GM12865 (cell line): ENCODE measurements at places on chromosomes 3 and 15.

DNA sequence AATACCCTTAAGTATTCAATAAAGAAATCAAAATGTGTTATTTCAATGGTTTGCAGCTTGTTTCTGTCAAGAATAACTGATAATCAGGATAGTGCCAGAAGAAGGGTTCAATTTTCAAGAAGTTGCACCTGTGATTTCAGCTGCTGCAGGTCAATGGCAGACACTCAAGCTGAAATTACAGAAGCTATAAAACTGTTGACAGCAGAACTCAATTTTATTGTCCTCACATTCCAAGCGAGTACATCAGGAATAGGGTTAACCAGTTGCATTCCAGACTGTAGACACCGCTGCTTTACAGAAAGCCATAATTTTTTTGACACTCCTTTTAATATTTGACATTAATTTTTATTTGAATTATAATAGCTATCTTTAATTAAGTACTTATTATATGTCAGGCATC is 364.1 kb downstream of the CGGBP1 start:
- no peak for DNase-seq

DNA sequence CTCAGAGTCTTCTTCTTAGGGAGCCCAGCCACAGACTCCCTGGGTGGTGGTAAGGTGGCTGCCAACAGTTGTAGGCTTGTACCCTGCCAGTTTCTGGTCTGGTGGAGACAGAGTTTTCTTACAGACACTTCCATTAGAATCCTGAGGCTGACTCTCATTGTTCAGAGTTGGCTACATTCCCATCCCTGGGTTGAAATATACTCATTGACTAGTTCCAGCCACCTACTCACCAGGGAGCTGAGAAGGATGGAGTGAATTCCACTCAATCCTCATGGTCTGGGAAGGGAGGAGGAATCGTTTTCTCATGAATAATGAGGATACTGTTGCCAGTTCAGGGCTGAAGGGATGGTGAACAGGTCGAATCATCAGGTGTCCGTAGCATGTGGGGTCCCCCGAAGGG is 226.5 kb upstream of the PROK2 start:
- DNase-seq = no peak

DNA sequence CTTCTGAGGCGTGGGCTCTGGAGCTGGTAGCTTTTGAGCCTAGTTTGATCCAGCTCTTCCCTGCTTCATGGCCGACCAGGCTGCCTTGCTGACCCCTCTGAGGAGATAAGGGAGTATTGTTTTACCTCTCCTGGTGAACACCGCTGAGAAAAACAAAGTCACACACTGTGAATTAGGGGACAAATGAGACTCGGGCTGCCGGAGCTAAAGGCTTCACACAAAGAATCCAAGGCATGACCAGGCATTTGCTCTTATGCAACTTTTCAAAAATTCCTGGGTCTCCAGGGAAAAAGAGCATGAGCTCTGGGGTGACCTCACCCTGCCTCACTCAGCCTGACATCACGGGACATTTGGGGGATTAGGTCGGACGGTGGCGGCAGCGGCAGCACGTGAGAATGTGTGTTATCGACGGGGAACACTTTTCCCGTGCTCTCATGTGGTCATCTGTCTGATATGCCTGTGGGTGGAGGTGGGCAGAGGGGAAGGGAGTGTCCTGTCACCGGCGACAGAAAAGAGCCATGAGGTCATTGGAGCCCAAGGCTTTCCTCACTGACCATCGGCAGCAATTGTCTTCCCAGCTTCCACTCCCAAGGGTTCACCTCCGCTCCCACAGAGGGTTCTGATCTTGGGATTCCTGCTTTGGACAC is 61.0 kb downstream of the TMEM44 start:
- no peak for DNase-seq

DNA sequence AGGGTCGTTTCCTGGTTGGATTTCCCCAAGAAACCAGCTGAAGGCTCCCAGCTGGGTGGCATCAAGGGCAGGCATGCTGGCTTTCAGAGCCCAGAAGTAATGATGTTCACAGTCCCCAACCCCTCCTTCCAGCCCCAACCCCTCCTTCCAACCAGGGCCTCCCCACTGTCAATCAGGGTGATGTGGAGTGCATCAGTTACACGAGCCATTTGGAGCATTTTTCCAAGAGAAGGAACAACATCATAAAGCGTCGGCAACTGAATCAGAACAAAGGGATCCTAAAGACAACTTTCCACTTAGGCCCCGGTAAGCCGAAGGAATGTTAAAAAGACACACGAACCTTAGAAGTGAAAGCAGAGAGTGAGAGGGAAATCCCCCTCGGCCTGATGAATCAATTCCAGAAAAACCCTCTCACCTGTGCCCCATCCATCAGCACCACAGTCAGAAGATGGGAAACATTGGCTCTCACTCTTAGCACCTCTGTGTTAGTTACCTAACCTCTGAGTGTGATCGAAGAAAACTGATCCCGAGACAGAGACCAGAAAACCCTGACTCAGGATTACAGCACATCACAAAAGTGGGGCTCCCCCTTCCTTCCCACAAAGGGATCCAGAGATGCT is 101.2 kb upstream of the WNT5A start:
- peak; percentile 57 for DNase-seq

GRCh38 chr3:112777811-112778210 is 68.9 kb downstream of the CD200R1L start:
- no peak for DNase-seq

DNA sequence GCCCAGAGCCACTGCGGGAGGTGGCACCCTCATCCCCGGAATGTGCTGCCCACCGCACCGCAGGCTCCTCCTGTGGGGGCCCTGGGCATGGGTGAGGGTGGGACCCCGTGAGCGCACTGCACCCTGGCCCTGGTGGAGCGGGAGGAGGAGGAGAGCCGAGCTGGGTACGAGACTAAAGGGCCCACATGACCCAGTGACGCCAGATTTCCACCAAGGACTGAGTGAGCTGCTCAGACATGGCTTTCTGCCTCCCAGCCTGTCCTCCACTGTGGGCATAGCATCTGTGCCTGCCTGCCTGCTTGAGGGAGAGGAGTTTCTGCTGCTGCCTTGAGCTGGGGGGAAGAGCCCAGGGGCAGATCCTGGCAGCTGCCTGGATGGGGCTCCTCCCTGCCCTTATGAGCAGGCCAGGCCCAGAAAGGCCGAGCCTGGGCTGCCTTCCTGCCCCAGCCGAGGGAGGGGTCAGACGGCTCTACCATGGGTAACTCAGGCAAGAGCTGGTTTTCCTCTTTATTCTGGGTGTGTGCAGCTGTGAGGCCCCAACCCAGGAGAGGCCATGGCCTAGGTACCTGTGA is 88.4 kb downstream of the VGLL4 start:
- DNase-seq = no peak

- peak; percentile 86 for DNase-seq
Measured at GRCh38 chr15:59918994-59919951, 84.8 kb upstream of the FOXB1 start.

- DNase-seq = no peak
Measured at GRCh38 chr3:72109327-72110259, 324.6 kb upstream of the PROK2 start.

GRCh38 chr3:23704298-23704697 is 101.5 kb upstream of the UBE2E1 start:
- DNase-seq = no peak

GRCh38 chr15:40407330-40407990 is 1.9 kb downstream of the IVD start:
- DNase-seq = peak; percentile 78

DNA sequence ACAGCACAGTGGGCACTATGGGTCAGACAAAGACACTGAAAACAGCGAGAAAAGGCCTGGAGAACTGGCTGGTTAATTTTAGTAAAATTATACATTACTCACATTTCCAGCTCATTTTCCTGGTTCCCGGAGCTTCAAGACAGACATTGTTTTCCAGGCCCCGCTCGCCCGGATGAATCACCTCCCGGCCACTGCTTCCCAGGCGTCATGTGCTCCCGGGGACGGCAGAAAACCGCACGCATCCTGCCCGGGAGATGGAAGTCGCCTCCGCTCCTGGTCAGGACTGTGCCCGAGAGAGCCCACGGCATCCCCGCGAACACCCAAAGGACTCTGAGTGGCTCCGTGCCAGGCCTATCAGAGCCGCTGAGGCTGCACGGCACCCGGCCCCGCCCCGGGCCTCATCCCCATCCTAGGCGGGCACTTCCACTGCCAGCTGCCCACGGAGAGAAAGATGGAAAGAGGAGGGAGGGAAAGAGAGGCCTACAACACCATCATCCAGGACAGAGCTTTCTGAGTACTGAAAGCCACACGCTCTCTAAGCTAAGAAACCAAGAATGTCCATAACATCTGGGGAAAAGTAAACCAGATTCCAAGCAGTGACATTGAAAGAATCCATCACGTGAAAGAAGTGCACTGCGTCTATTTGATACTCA is 75.1 kb downstream of the VGLL4 start:
- DNase-seq = no peak

DNA sequence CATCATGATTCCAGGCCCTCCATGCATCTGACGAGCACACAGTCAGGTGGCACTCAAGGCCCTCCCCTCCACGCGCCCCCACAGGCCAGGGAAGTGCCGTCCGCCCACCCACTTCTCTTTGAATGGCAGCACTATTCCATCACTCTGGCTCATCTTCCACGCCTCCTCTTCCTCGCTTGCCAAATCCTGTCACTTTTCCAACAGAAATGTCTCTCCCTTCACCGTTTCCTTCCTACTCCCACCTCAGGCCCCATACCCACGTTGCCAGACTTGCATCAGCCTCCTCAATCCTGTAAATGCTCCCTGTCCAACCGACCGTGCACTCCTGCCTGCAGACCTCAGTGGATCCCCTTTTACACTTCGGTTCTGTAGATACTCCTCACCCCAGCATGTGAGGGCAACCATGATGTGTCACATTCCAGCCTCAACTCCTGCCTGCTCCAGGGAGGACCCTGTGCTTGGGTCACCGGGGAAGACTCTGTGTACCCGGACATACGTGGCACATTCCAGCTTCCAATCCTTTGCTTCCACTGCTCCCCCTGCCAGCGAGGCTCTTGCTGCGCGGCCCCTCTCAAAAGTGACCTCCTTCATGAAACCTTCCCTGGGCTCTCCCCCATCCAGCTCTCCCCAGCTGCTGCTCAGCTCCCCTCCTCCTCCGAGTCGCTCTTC is 29.6 kb downstream of the ADCY5 start:
- DNase-seq = no peak

GRCh38 chr3:143354342-143354741 is 234.8 kb downstream of the CHST2 start:
- no peak for DNase-seq

DNA sequence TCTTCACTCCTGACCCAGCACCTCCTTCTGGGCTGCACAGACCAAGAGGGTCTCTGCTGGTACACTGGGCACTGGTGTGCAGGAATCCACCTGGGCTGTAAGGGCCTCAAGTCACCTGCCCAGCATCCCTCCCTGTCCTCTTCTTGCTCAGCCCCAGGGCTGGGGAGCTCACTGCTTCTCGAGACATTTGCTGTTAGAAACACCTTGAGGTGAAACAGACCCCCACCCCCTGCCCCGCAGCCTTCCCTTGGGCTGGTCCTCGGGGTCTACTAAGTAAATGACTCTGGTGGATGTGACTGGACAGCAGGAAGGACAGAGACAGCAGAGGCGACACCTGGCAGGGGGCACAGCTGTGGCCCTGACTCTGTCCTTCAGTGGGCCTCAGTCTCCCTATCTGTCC is 29.1 kb downstream of the LOXL1 start:
- no peak for DNase-seq
